ENCODE measurements at places on chromosomes 7 and 10.

GRCh38 chr10:71394926-71395562, 1.7 kb upstream of the CDH23 start:
- DNase-seq, result no peak

DNA sequence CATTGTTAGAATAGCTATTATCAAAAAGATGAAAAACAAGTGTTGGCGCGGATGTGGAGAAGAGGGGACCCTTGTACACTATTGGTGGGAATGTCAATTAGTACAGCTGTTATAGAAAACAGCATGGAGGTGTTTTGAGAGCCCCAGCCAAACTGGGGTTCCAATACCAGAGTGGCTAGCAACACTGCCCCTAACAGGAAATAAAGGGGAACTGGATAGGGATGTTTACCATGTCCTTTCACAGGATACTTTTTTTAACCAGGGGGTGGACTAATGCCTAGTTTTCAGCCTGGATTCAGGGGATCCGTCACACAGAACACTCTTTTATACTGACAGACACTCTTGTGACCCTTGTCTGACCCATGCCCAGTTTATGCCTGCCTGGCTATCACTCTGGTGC, 6.9 kb upstream of the GSTK1 start:
- no peak for DNase-seq

- no peak for DNase-seq
Measured at GRCh38 chr7:140039896-140040295, 22.9 kb downstream of the PARP12 start.

- no peak for DNase-seq
Measured at GRCh38 chr7:116172353-116172752, 38.0 kb upstream of the TES start.

DNA sequence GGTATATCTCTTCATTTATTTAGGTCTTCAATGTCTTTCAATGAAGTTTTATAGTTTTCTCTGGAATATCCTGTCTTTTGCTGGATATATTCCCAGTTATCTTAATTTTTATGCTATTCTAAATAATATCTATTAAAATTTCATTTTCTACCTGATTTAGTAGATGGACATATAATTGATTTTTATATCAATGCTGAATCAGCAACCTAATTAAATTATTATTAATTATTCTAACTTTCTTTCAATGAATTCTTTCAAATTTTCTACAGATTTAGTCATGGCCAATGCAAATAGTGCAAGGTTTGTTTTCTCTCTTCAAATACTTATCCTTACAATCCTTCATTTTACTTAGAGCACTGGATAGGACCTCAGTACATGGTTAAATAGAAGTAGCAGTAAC, 56.8 kb downstream of the DENND11 start:
- no peak for DNase-seq

DNA sequence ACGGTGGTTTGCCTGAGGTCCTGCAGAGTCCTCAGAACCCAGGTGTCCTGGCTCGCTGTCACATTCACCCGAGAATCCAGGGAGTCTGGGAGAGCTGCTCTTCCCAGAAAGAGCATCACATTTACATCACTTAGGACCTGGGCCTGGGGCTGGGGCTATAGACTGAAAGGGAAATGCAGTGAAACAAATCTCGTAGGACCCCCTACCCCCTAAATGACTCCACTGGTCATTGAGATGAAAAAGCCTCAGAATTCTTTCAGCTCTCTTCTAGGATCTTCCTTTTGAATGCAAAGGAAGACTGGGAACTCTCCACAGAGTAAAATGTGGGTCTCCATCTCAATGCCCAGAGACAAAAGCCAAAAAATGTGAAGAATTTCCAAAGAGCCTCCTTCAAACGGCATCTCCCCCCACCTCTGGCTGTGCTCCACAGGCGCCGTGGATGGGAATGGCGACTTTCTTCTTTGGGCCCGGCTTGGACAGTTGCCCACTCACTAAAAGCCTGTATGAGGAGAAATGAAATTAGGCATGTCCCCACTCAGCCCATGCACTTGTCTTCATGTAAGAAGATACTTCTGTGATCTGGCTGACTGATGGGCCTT, 49.0 kb upstream of the PODXL start:
- no peak for DNase-seq

GRCh38 chr10:44279426-44280126, 105.3 kb downstream of the CXCL12 start:
- no peak for DNase-seq

GRCh38 chr10:12709521-12709963, 292.0 kb downstream of the CCDC3 start:
- no peak for DNase-seq

DNA sequence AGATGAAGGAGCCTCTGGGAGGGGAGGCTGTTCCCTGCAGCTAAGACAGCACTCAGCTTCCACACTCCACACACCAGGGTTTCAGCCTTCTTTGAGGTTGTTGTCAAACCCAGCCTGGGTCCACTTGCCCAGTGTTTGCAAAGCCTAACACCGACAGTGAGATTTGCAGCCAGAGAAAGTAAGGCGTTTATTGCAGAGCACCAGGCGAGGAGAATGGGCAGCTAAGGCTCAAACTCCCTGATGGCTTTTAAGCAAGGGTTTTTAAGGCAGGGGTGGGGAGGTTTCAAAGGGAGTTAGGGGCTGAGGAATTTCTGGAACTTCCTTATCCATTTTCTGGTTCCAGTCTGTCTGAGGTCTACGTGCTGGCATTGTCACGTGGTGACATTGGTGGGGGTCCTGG, 4.7 kb upstream of the ZNF775 start:
- DNase-seq, result no peak

DNA sequence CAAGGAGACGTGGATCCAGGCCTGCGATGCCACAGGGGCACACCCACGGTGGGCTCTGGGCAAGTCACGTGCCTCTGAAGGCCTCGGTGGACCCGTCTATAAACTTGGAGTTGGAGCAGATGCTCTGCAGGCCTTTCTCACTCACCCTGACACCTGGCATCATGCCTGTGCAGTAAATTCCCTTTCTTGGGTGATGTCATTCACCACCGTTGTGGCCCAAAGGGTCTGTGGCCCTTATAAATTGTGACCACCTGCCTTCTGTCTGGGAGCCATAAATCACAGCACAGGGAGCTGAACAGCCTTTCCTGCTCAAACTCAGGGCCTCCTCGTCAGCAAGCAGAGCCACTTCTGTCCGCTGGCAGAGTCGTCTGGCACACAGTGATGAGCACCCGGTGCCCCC, 52.2 kb downstream of the GPAM start:
- no peak for DNase-seq

GRCh38 chr7:122520971-122521555, 177.9 kb downstream of the RNF133 start:
- no peak for DNase-seq

- DNase-seq, result no peak
Measured at GRCh38 chr7:66265566-66265965, 60.4 kb downstream of the TPST1 start.

- DNase-seq, result no peak
Measured at GRCh38 chr10:66291133-66291532, 634.7 kb upstream of the LRRTM3 start.

DNA sequence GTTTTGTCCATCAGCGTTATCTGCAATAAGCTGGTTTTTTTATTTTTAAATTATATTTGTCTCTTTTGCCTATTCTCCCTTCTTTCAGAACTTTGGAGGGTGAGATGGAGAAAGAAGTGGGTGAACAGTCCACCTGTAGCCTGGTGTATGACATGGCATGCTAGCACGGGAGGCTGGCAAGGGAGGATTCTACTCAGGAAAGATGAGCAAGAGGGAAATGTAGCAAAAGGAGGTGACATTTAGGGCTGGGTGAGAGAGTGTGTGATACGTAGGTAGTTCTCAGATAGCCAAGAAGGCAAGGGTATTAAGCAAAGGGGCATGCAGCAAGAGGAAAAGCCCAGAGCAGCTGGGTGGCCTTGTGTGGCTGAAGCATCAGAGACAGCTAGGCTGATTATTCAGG, 612.9 kb upstream of the IGFBP3 start:
- DNase-seq, result no peak

- DNase-seq, result no peak
Measured at GRCh38 chr7:22277375-22277774, 79.6 kb downstream of the RAPGEF5 start.

DNA sequence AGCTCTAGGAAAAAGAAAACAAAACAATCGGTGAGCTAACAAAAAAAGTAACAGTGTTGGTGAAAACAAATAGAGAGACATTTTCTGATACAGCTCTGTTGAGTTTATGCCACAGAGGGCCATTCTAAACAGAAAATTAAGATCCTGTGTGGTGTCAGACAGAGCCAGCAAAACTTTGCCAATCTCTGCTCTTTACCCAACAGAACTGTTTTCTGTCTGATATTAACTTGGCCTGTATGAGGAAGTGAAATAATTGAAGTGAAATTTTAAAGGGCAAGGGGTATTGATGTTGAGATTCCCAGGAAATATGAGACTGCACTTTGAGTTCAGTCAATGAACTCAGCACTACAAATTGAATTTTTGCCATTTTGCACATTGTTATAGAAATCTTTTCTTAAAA, 101.0 kb downstream of the AOAH start:
- no peak for DNase-seq

GRCh38 chr7:100444311-100445278, 8.3 kb upstream of the PPP1R35 start:
- DNase-seq, result no peak

GRCh38 chr10:3452173-3452626, 279.6 kb upstream of the PITRM1 start:
- DNase-seq, result no peak

- DNase-seq, result no peak
Measured at GRCh38 chr7:152674860-152675758, 832 bp downstream of the XRCC2 start.

DNA sequence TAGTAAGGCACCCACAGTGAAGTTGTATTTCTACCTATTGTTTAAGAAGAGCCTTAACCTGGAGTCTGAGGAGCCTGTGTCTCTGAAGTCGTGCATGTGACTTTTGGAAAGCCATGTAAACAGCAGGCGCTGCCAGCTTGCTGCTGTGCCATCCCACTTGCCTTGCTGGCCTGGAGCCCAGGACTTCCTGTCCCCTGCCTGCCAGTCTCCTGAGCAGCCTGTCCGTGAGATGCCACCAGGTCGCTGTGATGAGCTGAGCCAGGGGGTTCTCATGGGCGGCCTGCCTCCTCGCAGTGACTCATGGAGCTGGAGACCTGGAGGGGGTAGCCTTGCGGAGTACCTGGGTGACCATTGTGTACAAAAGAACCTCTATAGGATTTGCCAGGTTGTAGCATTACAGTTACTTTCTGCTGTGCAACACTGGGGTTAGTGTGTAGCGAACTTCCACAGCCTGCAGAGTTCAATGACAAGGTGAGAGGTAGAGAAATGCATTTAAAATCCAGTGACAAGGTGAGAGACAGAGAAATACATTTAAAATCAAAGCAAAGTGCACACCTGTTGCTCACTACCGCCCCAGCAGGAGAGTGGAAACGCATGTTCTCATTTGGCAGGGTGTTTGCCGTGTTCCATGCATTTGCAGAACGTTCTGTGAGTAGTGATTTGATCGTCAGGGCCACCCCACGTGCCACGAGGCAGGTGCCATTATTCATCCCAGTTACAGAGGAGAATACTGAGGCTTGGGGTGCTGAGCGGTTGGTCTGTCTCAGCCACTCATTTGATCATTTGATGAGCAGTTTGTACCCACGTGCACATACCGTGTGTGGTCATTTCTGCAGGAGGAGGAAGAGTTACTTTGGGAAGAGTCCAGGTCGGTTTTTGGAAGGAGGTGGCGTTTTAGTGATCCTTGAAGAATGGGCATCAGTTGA, 36.6 kb upstream of the BHLHA15 start:
- no peak for DNase-seq

DNA sequence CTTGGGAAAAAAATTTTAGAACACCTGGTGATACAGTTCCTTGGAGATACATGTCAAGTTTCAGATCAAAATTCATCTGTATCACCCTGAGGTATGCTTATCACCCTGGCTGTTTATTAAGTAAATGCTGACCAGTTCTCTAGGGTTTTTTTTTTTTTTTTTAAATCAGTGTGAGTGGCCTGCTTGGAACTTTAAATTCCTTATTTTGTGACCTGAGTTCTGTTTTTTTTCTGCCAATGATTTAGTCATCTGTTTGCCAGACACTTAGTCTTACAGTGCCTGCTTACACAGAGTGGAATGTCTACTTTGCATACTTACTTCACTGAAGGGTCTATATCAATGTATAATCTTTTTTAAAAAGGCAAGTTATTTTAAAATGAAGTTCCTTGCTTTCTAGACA, 1.8 kb downstream of the TSPAN13 start:
- no peak for DNase-seq

DNA sequence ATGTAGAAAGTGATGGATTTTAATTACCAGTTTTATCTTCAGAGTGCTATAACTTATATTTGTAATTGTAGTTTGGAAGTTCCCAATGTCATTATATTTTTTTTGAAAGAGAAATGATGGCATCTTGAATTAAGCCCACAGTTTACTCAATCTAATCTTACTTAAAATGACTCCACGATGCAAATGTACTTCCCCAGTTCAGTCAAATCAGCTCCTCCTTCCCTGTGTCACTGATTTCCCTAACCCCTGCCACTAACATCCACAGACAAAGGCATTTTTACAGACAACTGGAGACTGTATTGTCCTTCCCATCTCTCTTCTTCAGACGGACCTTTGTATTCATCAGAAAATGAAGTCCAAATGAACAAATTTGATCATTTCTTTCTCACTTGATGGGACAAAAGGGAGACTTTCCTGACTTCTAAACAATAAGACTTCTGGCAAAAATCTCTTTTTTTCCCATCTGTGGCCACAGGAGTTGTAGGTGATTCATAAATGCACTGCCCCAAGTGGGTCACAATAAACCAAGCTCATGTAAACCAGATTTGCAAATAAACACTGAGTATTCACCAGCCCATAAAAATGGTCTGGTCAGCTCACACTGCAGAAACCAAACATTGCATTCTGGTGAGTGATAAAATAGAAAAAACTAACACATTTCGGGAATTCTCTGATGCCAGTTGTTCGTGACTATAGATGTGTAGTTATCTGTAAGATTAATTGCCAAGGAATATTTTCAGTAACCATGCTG, 162.9 kb downstream of the FANK1 start:
- DNase-seq, result no peak

- no peak for DNase-seq
Measured at GRCh38 chr10:92241501-92241900, 49.4 kb downstream of the CPEB3 start.

Measured in omental fat pad (tissue), 4 donors.